ENCODE measurements at places on chromosomes 4 and X.

- DNase-seq = no peak
Measured at GRCh38 chrX:700936-701335, 70.3 kb downstream of the SHOX start.

DNA sequence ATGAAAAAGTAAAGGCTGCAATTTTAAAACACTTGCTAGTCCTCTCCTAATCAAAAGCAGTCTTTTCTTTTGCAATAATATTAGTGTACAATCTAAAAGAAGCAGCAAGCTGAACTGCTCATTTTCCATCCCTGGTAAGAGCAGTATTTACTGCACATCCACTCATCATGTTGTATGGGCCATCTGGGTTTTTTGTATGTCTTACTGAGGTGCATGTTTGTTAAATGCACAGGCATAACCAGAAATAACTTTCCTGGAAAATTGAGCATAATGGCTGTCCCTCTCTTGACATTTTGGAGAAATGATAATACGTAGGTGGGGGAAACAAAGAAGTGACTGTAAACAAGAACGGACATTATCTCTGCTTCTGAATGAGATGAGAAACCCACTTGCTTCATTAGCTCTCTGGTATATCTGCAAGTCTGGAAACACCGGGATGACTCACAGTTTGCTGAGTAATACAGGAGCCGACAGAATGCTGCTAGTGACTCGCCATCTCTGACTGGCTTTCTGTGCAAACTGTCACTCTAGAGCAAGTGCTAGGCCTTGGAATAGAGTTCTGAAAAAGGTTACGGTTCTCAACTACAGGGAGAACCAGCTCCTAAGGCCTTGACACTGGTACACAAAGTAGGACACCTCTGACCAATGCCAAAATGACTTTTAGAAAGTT is 85.7 kb upstream of the MTM1 start:
- no peak for DNase-seq

DNA sequence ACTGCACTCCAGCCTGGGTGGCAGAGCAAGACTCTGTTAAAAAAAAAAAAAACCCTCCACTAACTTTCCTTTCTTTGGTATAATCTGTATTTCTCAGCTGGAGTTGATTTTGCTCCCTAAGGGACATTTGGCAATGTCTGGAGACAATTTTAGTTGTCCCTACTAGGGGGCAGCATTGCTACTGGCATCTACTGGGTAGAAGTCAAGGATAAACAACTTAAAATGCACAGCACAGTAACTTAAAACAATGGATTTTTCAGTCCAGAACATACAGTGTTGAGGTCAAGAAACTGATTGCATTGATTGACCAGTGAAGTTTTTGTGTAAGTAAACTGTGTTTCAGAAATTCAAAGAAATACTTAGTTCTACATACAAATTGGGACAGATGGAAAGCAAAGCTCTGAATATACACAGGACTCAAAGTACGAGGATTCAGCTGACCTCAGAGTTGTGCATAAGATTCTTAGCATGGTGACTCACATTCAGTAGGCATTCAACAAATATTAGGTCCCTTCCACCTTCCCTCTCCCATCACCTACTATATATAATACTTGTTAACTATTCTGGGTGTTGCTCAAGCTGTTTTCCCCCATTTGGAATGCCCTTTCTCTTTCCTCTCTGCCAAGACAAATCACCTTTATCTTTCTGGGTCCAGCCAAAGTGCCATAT is 8.8 kb downstream of the DDX53 start:
- DNase-seq = no peak

DNA sequence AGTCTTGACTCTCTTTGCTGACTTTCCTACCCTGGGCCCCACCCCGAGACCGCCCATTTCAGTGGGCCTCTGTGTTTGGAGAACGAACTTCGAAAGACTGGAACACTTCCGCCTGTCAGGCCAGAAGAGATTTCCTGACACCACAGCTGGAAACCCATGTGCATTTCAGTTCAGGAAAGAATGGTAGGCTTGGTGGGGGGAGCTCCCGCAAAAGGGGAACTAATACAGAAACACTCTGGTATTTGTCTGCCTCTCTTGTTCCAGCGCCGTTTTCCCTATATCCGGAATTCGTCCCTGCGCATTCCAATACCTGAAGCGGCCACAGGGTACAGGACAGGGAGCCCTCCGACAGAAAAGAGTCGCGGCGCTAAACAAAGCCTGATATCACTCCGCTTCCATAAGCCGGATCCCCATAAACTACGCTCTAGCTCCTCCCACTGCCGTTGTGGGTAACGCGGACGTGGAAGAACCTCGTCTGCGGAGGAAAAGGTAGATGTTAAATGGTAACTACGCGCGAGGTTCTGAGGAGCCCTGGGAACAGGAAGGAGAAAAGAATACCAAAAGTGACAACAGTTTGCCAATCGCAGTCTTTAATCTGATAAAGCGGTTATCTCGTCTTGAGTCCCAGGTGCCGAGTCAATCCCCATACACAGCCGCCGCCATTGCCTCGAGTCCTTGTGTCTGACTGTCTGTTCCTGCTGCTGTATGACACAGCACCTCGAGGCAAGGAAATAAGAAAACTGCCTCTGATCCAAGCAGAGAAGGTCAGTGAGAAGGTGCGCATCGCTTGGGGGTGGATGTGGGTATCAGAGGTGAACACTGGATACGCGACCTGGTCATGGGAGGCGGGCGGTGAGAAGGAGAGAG is at the start of gene ARMCX5:
Gene ARMCX5 (plus strand): TSS at position 432 of the 867 bp plus-strand sequence. CDS start 2,627 bp downstream, outside the sequence.
- DNase-seq = peak; percentile 31

- no peak for DNase-seq
Measured at GRCh38 chr4:174600391-174600790, 78.1 kb upstream of the HPGD start.

DNA sequence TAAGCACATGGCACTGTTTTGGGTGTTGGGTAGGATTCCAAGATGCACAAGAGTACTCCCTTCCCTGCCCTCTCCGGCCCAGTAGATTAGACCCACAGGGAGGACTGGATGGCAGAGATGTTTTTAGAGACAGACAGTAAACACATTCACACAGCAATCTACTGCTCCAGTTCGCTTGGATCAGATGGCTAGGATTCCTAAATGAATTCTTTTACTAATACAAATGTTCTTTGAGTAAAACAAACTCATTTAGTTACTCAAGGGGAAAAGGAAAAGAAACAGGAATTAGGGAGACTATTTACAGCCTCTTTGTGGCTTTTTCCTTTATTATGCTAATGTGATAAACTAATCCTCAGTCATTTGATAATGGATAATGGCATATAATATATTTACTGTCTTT is 5.9 kb downstream of the SNX25 start:
- DNase-seq = no peak

GRCh38 chr4:135694066-135694465 is 1492.5 kb upstream of the PABPC4L start:
- DNase-seq = no peak

- DNase-seq = no peak
Measured at GRCh38 chr4:132395561-132395960, 753.5 kb upstream of the PCDH10 start.

DNA sequence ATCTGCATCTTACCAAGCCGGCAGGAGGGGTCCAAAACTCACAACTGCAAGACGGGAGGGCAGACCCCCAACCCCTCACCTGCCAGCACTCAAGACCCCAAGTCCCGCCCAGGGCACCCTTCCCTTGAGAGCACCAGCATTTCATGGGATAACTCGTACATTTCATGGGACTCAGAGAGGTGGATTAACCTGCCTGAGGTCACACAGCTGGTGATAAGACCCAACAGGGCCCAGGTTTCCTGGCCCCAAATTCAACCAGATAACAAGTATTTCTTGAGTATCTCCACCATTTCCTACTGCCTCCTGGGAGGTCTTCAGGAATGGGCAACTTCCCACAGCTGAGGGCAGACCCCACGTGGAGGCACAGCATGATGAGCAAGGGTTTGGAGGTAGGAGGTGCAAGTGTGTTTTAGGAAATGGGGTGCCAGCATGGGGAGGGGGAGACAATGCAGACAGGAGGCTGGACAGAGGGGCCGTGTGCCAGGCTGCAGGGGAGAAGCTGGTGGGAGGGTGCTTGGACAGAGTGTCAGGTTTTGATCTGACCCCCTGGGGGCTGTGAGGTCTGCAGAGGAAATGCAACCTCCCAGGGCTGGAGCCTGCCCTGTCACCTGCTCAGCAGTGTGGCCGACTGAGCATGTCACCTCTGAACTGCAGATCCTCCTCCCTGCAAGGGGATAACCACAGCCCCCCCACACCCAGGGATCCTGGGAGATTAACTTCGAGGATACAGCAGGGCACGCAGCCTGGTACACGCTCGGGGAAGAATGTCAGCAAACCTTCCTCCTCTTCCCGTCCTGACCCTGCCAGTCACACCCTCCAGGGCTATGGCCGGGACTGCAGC is 4.4 kb downstream of the ADRA2C start:
- DNase-seq = no peak

GRCh38 chr4:151961456-151961855 is 200.6 kb upstream of the GATB start:
- no peak for DNase-seq

DNA sequence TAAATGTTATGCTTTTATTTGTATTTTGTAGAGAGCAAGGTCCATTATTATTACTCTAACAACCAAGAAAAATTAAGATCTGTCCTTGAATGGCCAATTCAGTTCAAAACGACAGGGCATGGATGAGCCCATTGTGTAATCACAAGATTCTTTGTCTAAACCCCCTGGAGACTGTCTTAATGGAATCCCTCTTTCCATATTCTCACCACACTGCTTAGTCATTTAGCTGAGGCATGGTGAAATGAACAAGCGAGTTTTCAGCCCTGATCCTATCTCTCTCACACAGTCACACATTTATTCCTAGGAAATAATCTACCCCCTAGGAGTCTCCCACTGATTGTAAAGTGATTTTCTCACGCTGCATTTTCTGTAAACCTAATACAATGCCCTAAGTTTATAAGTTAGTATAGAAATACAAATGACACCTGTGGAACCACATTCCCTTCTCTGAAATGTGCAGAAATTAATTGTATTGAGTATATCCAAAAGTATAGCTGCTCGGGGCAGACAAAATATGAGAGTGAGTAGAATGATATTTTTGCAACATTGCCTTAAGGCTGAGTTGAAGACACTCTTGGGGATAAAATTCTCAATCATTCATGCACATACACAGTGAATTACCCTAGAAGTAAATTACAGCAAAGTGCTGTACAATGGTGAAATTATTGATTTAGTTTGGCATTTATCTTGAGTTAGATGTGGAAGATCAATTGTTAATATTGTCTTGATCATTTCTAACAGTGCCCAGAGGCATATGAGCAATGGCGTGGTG is 119.7 kb upstream of the PCDH7 start:
- DNase-seq = no peak

GRCh38 chr4:52659722-52660261 is 691 bp upstream of the USP46 start:
- no peak for DNase-seq

DNA sequence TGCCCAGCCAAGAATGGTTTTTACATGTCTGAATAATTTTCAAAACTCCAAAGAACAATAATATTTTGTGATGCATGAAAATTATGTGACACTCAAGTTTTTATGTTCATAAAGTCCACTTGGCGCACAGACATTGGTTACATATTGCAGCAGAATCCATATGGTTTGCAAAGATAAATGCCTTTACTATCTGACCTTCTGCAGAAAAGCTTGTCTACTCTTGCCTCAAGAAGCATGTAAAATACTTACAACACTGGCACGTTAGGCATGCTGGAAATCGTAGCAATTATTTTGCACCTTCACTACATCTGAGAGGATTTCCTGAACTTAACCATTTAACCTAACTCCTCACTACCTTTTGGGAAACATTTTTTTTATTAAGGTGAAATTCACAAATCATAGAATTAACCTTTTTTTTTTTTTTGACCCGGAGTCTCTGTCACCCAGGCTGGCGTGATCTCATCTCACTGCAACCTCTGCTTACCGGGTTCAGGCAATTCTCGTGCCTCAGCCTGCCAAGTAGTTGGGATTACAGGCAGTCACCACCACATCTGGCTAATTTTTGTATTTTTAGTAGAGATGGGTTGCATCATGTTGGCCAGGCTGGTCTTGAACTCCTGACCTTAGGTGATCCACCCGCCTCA is 3.5 kb upstream of the XG start:
- no peak for DNase-seq
